Renal pelvis (tissue), 12 donors: ENCODE measurements at places on chromosomes 12 and 14. TPM values are rescaled to one million over a fixed set of nuclear protein-coding genes. Genes with fewer than 3 reads are reported as not detected.
A peak's percentile ranks its signal among the peaks of the same experiment; 100 is the strongest.

The RPL10L gene
- 0.11 TPM for polyA plus RNA-seq

The STON2 gene
- polyA plus RNA-seq: 39.6 TPM

The MANSC4 gene
- polyA plus RNA-seq: 0.24 TPM

The SOX5 gene
- 5.8 TPM for polyA plus RNA-seq

The CBLN3 gene
- polyA plus RNA-seq: 2.4 TPM

The MYO1A gene
- polyA plus RNA-seq: 0.21 TPM

The KSR2 gene
- 1.3 TPM for polyA plus RNA-seq

The PTHLH gene
- 0.81 TPM for polyA plus RNA-seq

The ACSM4 gene
- not detected for polyA plus RNA-seq

The ACOT6 gene
- 0.33 TPM for polyA plus RNA-seq

DNA sequence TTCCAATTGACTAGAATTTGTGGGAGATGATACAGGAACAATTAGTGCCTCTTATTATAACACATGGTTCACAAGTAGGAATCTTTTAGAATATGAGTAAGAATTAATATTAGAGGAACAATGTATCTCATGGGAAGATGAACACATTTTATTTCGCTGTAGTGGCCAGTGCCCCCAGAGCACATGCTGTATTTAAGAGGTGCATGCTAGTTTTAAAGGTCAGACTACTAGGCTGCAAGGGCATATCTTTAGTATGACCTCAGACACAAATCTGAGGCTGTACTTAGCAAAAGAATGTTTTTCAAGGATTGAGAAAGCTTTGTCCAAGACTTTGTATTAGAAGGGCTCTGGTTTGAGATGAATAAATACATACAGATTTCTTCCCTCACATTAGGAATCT, 586.9 kb downstream of the CCER1 start:
- DNase-seq: no peak

DNA sequence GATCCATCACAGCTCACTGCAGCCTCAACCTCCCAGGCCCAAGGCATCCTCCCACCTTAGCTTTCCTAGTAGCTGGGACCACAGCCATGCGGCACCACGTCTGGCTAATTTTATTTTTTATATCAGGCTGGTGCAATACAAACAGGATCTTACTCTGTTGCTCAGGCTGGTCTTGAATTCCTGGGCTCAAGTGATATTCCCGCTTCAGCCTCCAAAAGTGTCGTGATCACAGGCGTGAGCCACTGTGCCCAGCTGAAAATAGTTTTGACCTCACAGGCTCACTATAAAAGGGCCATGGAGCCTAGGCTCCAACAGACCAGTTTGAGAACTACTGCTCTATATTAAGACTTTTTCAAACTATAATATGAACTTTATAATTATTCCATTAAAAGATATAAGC, 37.3 kb downstream of the SNX6 start:
- DNase-seq: no peak

- no peak for DNase-seq
These were observed 325 bp downstream of the CRIP1 start for GRCh38 chr14:105486974-105487448.

- DNase-seq: no peak
These were observed 290.3 kb downstream of the DPF3 start for GRCh38 chr14:72603639-72604038.

DNA sequence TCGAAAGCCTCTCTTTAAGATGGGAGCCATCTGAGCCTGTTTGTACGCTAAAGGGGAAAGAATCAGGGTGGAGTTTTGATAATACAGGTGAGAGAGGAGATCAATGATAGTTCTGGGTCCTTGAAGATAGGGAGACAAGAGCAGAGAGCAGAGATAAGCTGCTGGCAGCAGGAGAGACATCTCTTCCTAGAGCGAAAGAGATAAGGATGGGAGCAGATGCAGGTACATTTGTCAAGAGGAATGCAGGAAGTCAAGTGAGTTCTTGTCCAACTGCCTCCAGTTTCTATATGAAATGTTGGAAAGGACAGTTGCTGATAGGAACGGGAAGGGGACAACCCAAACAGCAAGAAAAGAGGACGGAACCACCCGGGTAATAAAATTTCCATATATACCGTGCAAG, 24.7 kb upstream of the HIF1A start:
- no peak for DNase-seq

DNA sequence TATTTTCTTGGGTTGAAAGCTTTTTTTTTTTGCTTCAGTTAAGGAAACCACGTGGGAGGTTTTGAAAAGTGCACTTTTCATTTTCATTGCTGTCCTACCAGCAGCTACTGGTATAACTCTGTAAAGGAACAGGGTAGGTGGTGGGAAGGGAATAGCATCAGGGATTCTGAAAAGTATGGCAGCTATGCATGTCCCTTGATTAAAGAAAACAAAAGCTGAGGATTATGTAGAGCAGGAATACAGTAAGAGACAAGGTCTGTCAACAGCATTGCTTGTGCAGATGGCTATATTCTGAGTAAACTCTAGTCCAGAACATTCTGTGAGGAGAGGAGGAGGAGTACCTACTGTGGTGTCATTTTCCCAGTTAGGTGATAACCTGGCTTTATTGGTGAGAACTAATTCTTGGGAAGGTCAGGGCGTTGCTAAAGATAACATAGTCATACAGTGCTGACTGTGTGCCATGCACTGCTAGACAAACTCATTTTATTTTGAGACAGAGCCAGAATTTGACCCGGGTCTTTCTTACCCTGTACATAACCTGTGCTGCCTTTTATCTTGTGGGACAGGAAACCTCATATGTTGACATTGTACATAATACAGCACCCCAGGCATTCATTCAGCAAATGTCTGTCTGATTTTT, 80.3 kb upstream of the TRAF3 start:
- DNase-seq: no peak

GRCh38 chr14:81170829-81171195, 49.9 kb downstream of the GTF2A1 start:
- no peak for DNase-seq

DNA sequence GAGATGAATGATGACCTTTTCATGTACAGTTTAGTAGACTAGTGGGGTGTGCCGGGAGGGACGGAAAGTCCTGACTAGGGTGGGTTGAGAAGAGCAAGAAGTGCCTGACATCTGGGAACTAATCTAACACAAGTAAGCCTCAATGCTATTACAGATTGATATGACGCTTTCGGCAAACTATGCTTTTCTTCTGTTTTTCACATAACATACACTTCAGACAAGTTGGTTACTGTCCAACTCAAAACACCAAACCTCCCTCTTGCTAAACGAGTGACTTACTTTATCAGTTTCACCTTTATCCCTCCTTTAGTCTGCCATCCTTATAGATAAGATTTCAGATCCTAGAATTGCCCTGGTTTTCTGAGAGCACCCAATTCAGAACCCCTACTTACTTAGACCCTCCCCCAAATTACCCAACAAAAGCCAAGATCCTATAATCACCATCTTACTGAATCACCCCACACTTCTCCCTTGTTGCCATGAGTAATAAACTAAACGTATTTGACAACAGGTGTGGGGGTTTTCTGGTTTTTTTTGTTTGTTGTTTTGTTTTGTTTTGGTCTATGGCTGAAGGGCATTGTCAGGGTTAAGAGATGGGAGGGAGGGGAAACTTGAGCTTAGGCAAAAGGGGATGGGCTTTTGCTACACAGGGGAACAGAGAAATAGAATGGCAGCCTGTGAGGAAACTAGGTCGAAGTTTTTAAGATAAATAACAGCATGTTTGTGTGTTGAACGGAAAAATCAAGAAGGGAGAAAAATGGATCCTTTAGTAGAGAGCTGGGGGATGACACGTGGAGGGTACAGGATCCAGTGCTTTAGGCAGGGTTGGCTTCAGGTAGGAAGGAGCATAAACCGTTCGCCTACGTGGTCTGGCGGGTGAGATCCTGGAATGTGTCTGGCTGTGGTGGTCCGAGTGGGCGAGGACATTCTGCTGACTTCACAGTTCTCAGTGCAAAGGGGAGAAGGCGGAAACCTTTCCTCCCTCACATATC, 6.1 kb upstream of the PSMA3 start:
- peak; percentile 48 for DNase-seq

GRCh38 chr14:63543826-63544406, 739 bp upstream of the PPP2R5E start:
- DNase-seq: no peak

GRCh38 chr12:109994401-109995175, 1.6 kb downstream of the GIT2 start:
- DNase-seq: peak; percentile 15

DNA sequence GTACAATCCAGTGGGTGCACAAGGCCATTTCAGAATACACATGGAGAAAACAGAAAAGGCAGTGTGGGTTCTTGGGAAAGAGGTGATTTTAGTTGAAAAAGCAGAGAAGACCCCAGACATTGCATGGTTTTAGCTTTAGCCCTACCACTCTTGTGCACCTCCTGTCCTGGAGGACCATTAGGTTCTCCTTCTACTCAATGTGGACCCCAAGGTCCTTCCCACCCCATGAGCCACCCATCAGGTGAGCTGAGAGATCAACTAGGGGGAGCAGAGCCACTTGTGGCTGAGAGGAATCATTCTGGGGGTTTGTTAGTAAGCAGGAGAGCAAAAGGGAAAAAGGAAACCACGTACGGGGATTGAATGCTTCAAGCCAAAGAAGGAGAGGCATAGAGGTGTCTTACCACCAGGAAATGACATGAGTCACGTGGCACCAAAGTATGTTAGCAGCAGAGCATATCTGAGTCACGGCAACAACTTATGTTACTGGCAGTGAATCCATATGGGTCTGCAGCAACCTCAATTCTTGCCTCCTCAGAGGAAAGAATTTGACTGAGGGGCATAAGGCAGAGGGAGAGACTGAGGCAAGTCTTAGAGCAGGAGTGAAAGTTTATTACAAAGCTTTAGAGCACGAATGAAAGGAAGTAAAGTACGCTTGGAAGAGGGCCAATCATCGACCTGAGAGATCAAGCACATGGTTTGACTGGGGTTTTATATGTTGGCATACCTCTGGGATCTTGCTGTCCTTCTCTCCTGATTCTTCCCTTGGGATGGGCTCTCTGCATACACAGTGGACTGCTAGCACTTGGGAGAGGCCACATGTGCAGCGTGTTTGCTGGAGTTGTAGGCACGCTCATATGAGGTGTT, 73.9 kb downstream of the HSD17B6 start:
- DNase-seq: no peak

DNA sequence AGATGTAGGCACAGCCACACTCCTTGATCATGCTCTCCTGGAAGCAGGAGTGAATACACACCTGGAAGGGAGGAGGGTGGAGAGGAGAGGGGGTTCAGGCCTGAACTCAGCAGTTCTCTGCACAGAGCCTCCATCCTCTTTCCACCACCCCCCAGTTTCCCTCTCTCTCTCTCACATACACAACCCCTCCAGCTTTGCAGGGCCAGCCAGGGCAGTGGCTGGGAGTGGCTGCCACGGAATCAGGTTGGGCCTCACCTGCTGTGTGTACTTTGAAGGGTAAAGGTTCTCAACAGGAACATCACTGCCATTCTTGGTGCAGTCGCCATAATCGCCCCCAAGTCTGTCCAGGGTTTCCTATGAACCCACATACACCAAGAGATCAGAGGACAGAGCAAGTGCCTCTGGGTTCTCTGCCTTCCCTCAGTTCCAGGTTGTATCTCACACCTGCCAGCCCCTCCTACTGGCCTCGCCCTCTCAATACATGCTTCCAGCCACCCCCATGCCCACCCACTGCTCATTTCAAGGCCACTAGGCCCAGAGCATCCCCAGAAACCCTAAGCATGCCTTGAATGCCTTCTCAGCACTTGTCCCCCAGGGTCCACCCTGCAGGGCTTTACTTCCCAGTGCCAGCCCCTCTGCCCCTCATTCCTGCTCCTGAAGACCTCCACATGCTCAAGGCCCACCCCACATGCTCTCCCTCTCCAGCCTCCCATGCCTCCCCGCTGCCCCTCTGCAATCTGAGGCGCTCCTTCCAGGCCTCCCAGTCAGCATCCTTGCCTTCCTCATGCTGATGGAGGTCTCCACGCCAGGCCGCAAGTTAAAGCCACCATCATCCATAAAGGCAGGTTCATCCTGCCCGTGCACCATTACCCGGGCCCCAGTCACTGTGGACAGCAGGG, 12.9 kb upstream of the TNFRSF1A start:
- no peak for DNase-seq
